ENCODE measurements at places on chromosomes 6 and 20.

DNA sequence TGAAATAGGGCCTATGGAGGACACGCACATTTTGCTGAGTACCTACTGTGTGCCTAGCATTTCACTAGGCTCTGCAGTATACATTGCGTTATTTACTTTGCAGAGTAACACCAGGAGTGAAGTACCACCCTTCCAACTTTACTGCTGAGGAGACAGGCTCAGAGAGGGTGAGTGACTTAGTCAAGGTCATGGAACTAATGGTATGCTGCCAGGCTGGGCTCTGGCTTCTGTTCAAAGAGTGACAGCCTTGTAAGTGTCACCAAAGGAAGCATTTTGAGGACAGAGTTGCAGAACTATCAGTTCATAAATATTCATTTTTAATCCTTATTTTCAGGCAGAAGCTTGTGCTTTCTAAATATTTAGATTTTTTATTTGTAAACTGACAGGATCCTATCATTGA is 754.9 kb upstream of the CHD6 start:
- DNase-seq = no peak

GRCh38 chr20:23243791-23244155 is 106.8 kb upstream of the NXT1 start:
- DNase-seq = no peak

DNA sequence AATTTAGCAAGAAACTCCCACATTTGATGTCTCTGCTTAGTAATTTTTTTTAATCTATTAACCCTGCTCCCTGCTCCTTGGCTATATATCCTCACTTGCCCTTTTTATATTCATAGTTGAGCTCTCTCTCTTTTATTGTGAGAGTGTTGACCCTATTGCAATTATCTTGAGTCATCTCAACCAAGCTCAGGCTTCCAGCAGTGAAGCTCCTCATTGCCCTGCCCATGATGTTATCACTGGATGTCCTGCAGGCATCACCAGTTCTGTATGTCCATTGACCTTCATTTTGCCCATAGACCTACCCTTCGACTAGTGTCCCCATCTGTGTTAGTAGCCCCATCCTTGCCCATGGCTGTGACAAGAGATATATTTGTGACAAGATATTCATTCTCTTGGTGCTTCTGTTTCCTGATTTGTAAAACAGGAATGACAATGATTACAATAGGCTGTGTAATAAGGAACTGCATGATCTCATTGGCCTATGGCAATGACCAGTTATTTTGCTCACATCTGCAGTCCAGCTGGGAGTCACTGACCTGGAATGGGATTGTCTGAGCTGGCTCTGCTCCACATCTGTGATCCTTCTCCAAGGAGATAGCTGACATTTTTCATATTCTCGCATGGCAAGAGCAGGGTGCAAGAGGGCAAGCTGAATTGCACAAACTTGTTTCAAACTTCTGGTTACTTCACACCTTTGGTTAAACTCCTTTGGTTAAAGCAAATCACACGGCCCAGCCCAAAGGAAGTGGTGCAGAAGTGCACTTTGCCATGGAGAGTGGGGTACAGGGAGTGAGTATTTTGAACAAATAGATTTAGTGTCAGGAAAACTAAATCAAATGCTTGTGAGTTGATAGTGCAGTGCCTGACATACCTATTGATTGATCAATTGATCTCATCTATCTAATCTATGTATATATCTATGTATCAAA is 47.7 kb upstream of the CST5 start:
- no peak for DNase-seq

DNA sequence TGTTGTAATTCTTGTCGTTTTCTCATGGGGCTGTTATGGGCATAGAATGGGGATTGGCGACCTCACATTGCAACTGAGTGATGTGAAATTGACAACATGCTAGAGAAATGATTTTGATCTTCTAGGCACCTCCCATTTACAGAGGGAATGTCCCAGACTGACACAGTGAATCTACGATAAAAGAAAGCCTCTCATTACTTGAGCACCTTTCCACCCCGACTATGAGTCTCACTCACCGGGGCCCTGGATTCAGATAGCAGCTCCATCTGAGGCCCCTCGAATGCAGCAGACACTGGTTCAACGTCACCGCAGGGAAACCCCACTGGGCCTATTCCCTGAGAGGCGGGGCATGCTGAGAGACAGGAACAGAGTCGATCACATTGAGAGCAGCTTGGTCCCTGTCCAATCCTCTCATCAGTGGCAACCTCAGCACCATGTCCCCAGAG is 49.1 kb downstream of the NFATC2 start:
- DNase-seq = no peak

Data from esophagus squamous epithelium (tissue), 5 donors.